ENCODE measurements at places on chromosomes 1 and 21. TPM values are rescaled to one million over a fixed set of nuclear protein-coding genes. Genes with fewer than 3 reads are reported as not detected.
A peak's percentile ranks its signal among the peaks of the same experiment; 100 is the strongest.

DNA sequence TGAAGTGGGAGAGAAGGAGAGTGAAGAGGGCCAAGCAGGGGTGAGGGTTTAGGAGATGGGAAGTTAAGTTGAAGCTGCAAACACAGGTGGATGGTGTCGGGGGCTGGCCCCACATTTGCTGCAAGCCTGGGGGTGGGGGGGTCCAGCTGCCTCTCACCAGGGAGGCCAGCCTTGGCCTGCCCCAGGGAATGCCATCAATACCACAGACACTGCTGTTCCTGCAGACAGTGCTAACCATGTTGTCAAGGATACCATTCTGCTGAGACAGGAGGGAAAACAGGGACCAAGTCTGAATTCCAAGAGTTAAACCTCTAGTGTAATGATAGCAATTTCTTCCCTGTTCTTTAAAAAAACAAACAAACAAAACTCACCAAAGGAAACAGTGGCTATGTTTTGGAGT, 8.0 kb downstream of the MECR start:
- no peaks in the 10 kb centered on the region for H3K27me3 ChIP-seq
- no peak overlapping the region for H3K4me3 ChIP-seq
- peaks cover 7% of the 10 kb centered on the region for H3K4me1 ChIP-seq
- no peak overlapping the region for H3K27ac ChIP-seq
- H3K36me3 ChIP-seq, result peaks cover 3% of the 10 kb centered on the region
- DNase-seq, result no peak

DNA sequence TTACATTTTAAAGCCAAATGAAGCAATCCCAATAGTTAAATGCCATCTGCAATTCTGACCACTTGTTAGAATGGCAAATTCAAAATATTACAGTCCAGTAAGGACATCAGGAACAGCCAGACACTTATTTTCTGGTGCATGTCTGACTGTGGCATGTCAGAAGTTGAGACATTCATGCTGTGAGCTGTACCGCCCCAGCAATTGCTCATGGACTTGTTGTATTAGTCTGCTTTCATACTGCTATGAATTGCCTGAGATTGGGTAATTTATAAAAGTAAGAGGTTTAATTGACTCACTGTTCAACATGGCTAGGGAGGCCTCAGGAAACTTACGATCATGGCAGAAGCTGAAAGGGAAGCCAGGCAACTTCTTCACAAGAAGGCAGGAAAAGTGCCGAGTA, 19.1 kb downstream of the DDAH1 start:
- H3K36me3 ChIP-seq, result no peaks in the 10 kb centered on the region
- no peak overlapping the region for H3K4me3 ChIP-seq
- H3K27me3 ChIP-seq, result peaks cover 3% of the 10 kb centered on the region
- no peak for DNase-seq
- no peaks in the 10 kb centered on the region for H3K4me1 ChIP-seq

- H3K36me3 ChIP-seq, result peaks cover 3% of the 10 kb centered on the region
- no peak overlapping the region for H3K27ac ChIP-seq
- no peak overlapping the region for H3K4me3 ChIP-seq
- DNase-seq, result no peak
- no peaks in the 10 kb centered on the region for H3K4me1 ChIP-seq
Measured at GRCh38 chr21:34550182-34550799, 38.3 kb upstream of the KCNE1 start.

- H3K27ac ChIP-seq, result peak overlapping the region; percentile 95
- H3K36me3 ChIP-seq, result peaks cover 58% of the 10 kb centered on the region
- no peak for DNase-seq
- no peaks in the 10 kb centered on the region for H3K27me3 ChIP-seq
Measured at GRCh38 chr1:89286549-89287180, 14.0 kb upstream of the GBP5 start.

C4BPB gene
- total RNA-seq, result 2.7 TPM

SPATA1 gene
- 4.0 TPM for total RNA-seq
